ENCODE measurements at places on chromosomes 7 and 10.

- DNase-seq = no peak
These were observed 84.6 kb downstream of the ARHGAP21 start for GRCh38 chr10:24639124-24639523.

DNA sequence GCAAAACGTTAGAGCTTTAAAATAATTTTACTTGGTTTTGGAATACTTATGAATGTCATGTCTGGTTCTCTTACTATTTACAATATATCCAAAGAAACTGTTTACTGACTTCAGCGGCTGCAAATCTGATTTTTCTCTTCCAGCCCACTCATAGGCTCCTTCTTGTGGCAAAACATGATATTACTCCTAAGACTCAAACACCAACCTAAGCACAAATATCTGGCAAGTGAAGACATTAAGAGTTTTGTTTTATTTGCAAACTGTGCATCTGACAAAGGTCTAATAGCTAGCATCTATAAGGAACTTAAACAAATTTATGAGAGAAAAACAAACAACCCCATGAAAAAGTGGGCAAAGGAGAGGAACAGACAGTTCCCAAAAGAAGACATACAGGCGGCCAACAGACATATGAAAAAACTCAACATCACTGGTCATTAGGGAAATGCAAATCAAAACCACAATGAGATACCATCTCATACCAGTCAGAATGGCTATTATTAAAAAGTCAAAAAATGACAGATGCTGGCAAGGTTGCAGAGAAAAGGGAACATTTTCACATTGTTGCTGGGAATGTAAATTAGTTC, 20.3 kb upstream of the GJC3 start:
- DNase-seq = no peak

DNA sequence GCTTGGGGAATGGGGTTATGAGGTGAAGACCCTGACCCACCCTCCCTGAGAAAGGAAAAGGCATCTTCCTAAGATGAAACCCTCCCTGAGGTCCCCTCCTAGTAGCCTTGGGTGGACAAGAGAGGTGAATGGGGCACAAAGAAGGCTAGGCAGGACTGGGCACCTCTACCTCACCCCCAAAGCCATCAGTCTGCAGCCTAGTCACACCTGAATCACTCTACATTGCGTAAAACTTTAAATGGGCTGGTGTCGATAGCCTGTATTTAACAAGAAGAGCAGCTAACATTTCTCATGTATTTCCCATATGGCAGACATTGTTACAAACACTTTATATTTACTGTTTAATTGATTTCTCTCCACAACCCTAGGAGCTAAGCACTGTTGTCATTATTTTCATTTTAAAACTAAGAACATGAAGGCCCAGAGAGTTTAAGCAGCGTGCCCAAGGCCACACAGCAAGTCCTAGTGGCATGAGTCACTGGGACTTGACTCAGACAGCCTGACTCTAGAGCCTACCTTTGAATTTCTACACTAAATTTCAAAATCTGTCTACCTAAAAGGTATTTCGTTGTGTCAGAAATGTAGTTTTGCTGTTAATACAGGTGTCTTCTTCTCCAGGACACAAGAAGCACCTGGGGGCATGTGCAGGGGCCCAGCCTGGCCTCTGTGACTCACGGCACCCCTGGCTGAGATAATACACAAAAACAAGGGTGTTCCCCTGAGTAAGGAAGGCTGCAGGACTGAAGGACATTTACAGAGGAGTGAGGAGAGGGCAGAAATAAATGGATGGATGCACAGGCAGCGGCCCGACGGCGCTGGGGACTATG, 3.4 kb downstream of the AOC1 start:
- DNase-seq = no peak

DNA sequence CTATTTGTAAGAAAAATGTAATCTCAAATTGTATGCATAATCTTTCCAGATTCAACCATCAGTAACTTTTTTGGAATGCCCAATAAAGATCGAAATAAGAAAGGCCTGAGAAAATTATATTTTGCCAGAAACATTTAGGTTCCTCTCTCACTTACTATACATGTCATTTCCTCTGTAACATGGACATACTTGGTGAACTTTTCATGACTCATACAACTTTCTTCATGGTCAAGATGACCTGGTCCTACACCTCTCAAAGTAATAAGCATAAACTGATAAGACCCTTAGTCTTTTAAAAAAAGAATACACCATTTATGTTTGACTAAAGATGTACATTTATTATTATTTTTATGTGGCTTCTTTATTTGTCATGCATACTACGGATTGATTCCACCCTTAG, 125.3 kb downstream of the REEP3 start:
- DNase-seq = no peak

DNA sequence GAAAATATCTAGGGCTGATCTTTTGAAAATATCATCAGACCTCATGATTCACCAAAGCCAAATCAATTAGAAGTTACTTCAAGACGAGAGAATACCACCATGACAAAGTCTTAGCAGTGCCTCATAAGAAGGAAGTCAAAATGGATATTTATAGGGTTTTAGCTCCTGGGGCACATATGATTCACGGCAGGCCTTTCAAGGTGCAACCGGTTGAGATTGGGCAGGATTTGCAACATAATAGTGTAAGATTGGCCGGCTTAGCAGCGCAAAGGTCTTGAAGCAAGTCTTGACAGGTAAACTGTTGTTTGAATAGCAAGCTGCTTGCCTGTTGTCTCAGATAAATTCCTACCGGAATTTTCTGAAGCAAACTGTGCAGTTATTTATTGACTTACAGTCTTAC, 17.5 kb downstream of the ADRB1 start:
- no peak for DNase-seq

Data from femur (tissue), 1 donor.